EH (cell line): ENCODE measurements at places on chromosomes 11 and 22.

- no peak for DNase-seq
Observed at GRCh38 chr11:35178067-35178805, 39.3 kb downstream of the CD44 start.

GRCh38 chr11:3145206-3145520, 19.9 kb downstream of the OSBPL5 start:
- no peak for DNase-seq

DNA sequence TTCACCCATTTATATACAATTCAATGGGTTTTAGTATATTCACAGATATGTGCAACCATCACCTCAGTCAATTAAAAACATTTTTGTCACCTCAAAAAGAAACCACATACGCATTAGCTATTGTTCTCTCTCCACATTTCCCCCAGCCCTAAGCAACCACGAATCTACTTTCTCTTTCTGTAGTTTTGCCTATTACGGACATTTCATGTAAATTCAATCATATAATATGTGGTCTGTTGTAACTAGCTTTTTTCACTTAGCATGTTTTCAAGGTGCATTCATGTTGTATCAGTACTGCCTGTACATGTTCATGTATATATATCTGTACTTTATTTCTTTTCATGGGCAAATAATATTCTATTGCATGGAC, 104.7 kb upstream of the RRM1 start:
- no peak for DNase-seq

GRCh38 chr22:22103078-22103875, 120.7 kb upstream of the TOP3B start:
- peak; percentile 9 for DNase-seq

DNA sequence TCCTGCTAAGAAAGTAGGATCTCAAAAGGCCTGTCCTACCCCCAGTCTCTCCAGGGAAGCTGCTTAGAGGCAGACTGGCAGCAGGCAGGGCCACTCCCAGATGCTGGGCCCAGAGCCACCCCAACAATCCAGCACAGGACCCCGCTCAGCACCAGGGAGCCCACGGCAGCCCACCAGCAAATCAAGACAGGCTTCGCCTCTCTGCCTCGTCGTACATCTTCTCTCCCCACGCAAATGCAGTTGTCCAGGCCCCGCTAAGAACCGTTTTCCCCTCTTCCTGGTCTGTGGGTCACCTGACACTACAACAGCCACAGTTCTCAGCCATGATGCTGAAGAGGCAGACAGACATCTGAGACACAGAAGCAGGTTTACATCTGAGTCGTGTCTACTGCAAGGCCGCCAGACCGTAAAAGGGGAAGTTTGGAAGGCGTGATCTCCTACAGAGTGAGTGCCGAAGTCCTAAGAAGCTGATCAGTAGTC, 51.1 kb downstream of the IGSF9B start:
- DNase-seq, result no peak

- DNase-seq, result peak; percentile 96
Observed at GRCh38 chr11:34653851-34654482, 33.1 kb downstream of the EHF start.

GRCh38 chr11:77036398-77036797, 2.2 kb downstream of the B3GNT6 start:
- DNase-seq, result no peak

DNA sequence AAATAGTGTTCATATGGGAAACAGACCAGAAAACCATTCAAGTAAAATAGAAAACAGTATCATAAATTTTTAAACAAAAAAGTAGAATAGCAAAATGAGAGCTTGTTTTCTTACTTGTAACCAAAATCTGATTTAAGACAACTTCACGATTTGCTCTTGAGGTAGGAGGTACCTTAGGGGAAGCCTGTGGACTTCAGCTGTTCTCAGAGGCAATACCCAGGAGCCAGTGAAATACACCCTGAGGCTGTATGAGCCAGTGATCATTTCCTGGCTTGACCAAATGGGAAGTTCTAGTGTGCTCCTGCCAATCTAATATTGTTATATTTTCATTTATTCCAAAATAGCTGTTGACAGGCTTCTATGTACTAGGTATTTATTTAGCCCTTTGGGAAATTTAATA, 104.8 kb downstream of the ARHGAP42 start:
- DNase-seq, result peak; percentile 25

GRCh38 chr11:119471329-119471728, 48.4 kb upstream of the THY1 start:
- DNase-seq, result no peak
